Progenitor cell of endocrine pancreas (in vitro differentiated cells): ENCODE measurements at places on chromosomes 3 and 15. TPM values are rescaled to one million over a fixed set of nuclear protein-coding genes. Genes with fewer than 3 reads are reported as not detected.

- H3K27ac ChIP-seq, result peak overlapping the region; percentile 62
- peak overlapping the region; percentile 90 for H3K4me3 ChIP-seq
- peaks cover 16% of the 10 kb centered on the region for H3K4me1 ChIP-seq
Measured at GRCh38 chr3:4493941-4494894, 1.1 kb downstream of the ITPR1 start.

DNA sequence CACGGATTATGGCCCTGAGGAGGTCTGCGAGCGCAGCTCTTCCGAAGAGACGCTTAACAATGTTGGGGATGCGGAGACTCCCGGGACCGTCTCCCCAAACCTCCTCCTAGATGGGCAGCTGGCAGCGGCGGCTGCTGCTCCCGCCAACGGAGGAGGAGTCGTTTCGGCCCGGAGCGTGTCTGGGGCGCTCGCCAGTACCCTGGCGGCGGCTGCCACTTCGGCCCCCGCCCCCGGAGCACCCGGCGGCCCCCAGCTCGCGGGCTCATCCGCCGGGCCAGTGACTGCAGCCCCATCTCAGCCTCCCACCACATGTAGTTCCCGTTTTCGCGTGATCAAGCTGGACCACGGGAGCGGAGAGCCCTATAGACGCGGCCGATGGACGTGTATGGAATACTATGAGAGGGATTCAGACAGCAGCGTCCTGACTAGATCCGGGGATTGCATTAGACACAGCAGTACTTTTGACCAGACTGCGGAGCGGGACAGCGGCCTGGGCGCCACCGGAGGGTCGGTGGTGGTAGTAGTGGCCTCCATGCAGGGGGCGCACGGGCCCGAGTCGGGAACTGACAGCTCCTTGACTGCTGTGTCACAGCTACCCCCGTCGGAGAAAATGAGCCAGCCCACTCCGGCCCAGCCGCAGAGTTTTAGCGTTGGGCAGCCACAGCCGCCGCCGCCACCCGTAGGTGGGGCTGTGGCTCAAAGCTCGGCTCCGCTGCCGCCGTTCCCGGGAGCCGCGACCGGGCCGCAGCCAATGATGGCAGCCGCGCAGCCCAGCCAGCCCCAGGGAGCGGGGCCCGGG is 1.6 kb downstream of the TSC22D2 start:
- H3K4me1 ChIP-seq, result peaks cover 38% of the 10 kb centered on the region
- DNase-seq, result peak; percentile 67
- peak overlapping the region; percentile 95 for H3K4me3 ChIP-seq
- H3K36me3 ChIP-seq, result peaks cover 1% of the 10 kb centered on the region
- H3K27ac ChIP-seq, result peak overlapping the region; percentile 98

GRCh38 chr15:40928821-40929659 is at the start of gene DLL4:
DLL4 (plus strand) TSS chr15:40929340; CDS start chr15:40929669, 329 bp downstream.
- H3K4me1 ChIP-seq, result peaks cover 52% of the 10 kb centered on the region
- DNase-seq, result peak; percentile 57
- peak within 1 kb of the TSS; percentile 76 for H3K4me3 ChIP-seq
- peak within 1 kb of the TSS; percentile 51 for H3K27ac ChIP-seq
- no peaks in the 10 kb centered on the region for H3K36me3 ChIP-seq

- peaks cover 70% of the 10 kb centered on the region for H3K4me1 ChIP-seq
- peak overlapping the region; percentile 85 for H3K4me3 ChIP-seq
- no peaks in the 10 kb centered on the region for H3K27me3 ChIP-seq
- DNase-seq, result no peak
Measured at GRCh38 chr15:64461721-64462162, 1.4 kb downstream of the ZNF609 start.

GRCh38 chr3:86629511-86629910 is 361.4 kb downstream of the VGLL3 start:
- H3K4me1 ChIP-seq, result peaks cover 2% of the 10 kb centered on the region
- no peak overlapping the region for H3K4me3 ChIP-seq
- no peaks in the 10 kb centered on the region for H3K27me3 ChIP-seq
- DNase-seq, result no peak

Gene U2SURP
- total RNA-seq, result 143 and 156 TPM in 2 replicates

Gene DCLK3
- 0.11 and 0.12 TPM in 2 replicates for total RNA-seq

Gene KNL1
- 11.7 and 12.1 TPM in 2 replicates for total RNA-seq

Gene CCR1
- total RNA-seq, result 0.11 and 0.14 TPM in 2 replicates

Gene ZNF501
- 6.7 and 7.5 TPM in 2 replicates for total RNA-seq

Gene SPTSSB
- total RNA-seq, result 28.0 and 30.1 TPM in 2 replicates

Gene LRRC49
- total RNA-seq, result 23.4 and 23.6 TPM in 2 replicates

Gene AAGAB
- 60.5 and 60.6 TPM in 2 replicates for total RNA-seq

Gene GPR27
- 6.1 and 6.7 TPM in 2 replicates for total RNA-seq
